ENCODE measurements at places on chromosomes 11 and 22.

GRCh38 chr11:120392793-120393192, 56.6 kb downstream of the ARHGEF12 start:
- DNase-seq: no peak

- no peak for DNase-seq
Measured at GRCh38 chr11:93939084-93939760, 81.9 kb upstream of the HEPHL1 start.

GRCh38 chr11:93984936-93985335, 36.2 kb upstream of the HEPHL1 start:
- no peak for DNase-seq

- no peak for DNase-seq
Measured at GRCh38 chr11:44711113-44711786, 15.5 kb upstream of the TSPAN18 start.

DNA sequence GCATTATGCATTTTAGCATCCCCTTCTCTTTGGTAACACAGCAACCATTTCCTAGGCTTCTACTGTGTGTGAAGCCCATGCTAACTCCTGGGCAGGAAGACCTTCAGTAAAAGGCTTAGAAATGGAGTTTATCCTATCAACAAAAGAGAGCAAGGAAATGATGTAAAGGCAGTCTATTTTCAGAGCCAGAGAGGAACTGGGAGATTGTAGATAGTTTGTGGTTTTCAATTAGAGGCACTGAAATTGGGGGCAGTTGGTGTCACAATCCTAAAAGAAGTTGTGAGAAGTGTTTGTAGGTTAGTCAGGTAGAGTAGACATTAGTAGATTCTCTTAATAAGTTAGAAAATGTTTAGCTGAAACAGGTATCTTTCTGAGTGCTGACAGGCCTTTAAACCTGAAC, 7.1 kb downstream of the ACAD8 start:
- no peak for DNase-seq

- no peak for DNase-seq
Measured at GRCh38 chr11:10066441-10066840, 227.6 kb downstream of the SBF2 start.

DNA sequence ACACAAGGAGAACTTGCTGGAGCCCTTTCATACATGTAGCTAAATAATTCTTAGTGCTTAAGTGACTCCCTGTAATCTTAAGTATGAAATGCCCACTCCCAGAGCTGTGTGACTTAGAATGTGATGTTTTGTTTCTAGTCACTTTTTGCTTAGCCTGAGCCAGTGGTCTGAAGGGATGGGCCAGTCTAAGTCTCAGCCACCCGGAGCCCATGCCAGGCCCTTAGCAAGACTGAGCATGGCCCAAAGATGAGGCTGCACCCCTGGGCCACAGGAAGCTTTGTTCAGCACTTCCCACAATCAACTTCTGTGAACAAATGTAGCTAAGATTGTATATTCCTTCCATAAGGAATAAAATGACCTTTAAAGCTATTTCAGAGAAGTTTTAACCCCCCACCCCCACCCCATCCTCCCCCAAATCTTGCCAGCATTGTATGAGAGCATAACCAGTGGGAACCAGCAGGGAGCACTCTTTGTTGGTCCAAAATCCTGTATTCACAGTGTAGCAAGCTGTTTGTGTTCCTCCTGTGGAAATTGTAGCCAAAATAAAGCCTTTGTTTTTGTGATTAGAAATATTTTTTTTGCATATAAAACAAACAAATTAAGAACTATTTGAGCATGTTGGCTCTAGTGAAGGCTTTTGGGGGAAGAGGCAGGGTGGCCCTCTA, 73.8 kb upstream of the GAL start:
- DNase-seq: no peak

GRCh38 chr11:105734426-105734825, 124.6 kb downstream of the GRIA4 start:
- DNase-seq: no peak

DNA sequence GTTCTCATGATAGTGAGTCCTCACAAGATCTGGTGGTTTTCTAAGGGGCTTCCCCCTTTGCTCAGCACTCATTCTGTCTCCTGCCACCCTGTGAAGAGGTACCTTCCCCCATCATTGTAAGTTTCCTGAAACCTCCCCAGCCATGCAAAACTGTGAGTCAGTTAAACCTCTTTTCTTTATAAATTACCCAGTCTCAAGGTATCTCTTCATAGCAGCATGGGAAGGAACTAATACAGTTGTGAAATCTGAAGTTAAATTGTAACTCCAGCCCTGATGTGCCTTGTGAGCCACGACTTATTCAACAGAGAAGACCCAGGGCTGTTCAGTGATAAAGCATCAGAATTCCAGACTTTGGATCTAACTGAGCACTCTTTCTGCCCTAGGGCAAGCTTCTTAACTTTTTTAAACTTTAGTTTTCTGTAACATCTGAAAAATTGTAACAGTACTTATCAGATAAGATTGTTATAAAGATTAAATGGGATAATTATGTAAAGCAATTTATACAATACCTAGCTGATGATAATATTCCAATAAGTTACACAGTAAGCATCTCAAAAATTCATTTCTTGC, 220.0 kb downstream of the TRPC6 start:
- DNase-seq: no peak

- no peak for DNase-seq
Measured at GRCh38 chr22:40423310-40423688, 52.9 kb downstream of the SGSM3 start.

GRCh38 chr22:20117633-20118299, 740 bp upstream of the TRMT2A start:
- peak; percentile 9 for DNase-seq

DNA sequence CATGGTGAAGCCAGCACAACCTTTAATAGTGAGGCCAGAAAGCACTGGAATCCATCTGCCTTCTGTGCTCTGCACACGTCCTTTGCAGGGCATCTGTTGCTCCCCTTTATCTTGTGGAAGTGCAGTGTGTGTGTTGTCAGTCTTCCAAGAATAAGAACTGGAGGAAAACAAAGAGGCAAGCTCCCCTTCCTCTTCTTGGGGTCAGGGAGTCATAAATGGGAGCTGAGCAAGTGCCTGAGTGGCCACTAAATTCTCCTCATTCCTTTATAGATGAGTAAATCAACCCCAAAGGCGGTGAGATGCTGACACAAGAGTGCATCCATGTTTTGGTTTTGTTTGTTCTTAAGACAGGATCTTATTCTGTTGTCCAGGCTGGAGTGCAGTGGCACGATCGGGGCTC, 38.3 kb downstream of the WT1 start:
- no peak for DNase-seq

- no peak for DNase-seq
Measured at GRCh38 chr11:17098038-17098437, 20.6 kb upstream of the RPS13 start.

- DNase-seq: no peak
Measured at GRCh38 chr11:77138106-77138649, 10.1 kb downstream of the MYO7A start.

DNA sequence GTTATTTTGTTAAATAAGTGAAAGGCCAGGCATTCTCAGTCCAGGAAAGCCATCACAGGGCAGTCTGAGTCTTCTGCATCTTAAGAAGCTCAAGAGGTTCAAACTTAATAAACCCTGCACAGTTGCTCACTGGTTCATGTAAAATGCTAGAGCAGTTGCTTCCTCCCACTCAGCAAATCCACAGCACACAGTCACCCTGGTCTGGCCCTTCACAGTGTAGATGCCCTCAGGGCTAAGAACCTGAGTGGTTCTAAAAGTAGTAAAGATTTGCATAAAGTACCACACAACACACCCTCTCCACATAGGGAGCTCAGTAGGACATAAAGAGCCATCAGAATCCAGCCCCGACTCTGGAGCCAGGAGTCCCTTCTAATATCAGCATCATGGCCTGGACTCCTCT, 58.7 kb downstream of the ZNF280B start:
- no peak for DNase-seq

DNA sequence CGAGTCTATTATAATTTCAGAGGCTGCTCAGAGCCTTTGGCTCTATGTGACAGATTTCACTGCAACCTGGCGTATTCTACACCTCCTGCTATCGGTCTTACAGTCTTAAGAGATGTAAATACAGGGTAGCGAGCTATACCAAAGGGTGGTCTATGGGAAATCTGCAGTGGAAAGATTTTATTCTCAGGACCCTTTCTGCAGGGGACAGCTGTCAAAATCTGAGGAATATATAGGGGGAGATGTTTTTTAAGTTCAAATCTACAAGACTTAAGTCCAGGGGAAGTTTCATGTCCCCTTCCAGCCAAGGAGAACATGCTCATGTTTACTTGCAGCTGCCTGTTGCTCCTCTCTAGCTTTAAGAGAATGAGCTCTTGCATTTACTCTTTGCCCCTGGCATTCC, 62.7 kb downstream of the MICAL2 start:
- DNase-seq: no peak

- no peak for DNase-seq
Measured at GRCh38 chr11:69215784-69216415, 60.2 kb downstream of the SMIM38 start.

- no peak for DNase-seq
Measured at GRCh38 chr11:121881806-121882205, 234.2 kb downstream of the BLID start.

GRCh38 chr22:26671317-26672059, 14.1 kb downstream of the MIAT start:
- no peak for DNase-seq

DNA sequence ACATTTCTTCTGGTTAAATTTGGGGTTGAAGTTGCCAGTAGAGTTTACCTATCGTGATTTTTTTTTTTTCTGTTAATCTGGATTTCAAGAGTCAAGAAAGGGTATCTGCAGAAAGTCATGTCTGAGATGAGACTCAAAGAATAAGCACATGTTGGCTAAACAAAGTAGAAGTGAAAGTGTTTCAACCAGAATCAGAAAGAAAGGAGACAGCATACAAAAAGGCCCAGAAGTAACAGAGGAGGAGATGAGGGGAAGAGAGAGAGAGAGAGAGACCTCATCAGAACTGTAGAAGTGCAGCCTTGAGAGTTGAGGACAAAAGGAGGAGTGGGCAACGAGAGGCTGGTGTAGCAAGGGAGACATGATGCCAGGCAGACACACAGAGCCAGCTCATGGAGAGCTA, 54.9 kb downstream of the SVIP start:
- no peak for DNase-seq

- no peak for DNase-seq
Measured at GRCh38 chr22:37822079-37822833, 926 bp upstream of the GALR3 start.

DNA sequence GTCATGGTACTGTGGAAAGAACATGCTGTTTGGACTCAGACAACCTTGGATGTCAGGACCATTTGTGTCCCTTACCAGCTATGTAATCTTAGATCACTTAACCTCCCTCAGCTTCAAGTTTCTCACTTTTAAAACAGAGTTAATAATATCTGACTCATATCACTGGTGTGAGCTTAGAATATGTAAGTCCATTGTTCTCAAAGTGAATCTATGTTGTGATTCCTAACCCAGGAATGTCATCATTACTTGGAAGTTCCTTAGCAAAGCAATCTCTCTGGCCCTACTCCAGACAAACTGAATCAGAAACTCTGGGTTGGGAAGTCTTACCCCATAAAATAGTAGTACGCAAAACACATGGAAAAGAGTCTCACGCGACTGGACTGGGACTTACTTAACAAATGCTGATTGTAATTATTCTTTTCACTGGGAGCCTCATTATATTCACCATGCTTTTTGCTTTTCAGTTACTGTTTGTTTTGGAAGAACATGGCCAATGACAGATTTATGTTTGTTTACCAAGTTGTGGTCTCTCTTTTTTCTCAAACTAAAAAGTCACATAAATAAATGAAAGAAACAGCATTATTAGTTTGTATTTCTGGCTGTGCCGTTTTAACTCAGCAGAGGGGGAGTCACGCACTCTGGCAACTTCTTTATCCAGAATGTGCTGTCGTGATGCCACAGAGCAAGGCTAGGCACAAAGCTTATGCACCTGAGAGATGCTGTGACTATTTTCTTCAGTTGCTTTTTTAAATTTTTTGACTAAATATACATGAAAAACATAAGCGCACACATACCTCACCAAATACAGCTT, 217.7 kb upstream of the CTSC start:
- no peak for DNase-seq

DNA sequence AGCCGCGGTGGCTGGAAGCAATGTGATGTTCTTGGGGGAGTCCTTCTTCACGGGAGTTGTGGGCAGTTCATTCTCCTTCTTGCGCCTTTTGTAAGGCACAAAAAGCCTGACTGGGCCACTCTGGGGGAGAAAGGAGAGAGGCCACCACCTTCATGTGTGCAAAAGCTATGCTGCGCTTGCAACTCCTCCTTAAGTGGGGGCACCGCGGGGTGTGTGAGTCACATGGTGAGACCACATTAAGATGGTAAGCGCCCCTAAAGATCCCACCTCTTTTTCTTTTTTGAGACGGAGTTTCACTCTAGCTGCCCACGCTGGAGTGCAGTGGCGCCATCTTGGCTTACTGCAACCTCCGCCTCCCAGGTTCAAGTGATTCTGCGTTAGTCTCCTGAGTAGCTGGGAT, 14.1 kb downstream of the DEAF1 start:
- DNase-seq: no peak

DNA sequence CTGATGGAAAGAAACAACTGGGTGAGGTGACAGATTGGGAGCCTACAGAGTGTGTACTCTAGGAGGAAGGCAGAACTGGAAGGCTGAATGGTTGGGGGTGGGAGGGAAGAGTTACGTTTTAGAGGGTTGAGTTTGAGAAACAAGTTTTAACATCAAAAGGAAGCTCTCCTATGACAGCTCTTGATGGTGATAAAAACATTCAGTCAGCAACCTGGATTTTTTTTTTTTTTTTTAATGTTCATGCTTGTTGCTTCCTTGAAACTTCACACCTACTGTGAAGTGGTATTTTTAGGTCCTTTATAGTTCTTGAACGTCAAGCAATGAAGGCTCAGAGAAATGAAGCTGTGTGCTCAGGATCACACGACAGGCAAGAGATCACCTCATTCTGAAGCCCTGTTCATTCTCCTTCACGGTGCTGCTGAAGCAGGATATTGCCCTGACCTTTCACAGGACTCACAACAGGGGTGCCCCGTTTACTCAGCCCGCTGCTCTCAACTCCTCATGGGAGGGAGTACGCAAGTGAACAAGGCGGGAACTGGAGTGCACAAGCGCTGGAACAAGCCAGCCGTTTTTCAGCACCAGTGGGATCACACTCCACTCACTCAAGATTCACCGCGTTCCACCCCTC, 1.6 kb upstream of the TMEM109 start:
- DNase-seq: no peak

DNA sequence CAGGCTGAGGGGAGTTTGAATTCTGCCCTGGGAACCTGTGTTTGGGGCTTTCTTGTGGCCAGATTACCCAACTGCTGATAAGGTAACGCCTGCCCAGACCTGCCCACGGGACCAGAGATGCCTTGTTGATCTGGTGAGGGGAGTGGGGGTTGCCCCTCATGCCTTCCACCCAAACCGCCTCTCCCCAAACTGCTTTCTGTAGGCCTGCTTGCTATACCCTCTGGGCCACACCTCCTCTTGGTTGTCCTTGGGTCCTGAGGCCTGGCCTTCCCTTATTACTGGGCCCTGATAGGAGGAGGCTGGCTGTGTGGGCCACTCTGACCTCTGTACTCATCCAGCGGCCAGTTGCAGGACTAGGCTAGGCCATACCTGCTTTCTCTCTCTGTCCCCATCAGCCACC, 3.4 kb downstream of the P2RY2 start:
- no peak for DNase-seq

- DNase-seq: no peak
Measured at GRCh38 chr11:67675058-67675747, 780 bp upstream of the ALDH3B2 start.

GRCh38 chr11:120512739-120513435, 1.3 kb downstream of the GRIK4 start:
- no peak for DNase-seq

GRCh38 chr11:34972892-34973291, 56.5 kb downstream of the PDHX start:
- no peak for DNase-seq

All from hematopoietic multipotent progenitor cell treated with erythropoietin and hydrocortisone succinate and interleukin-3 and kit ligand, for 17 days (in vitro differentiated cells).